Fibroblast of the aortic adventitia (primary cell): ENCODE measurements at places on chromosomes 7 and 10. TPM values are rescaled to one million over a fixed set of nuclear protein-coding genes. Genes with fewer than 3 reads are reported as not detected.

DNA sequence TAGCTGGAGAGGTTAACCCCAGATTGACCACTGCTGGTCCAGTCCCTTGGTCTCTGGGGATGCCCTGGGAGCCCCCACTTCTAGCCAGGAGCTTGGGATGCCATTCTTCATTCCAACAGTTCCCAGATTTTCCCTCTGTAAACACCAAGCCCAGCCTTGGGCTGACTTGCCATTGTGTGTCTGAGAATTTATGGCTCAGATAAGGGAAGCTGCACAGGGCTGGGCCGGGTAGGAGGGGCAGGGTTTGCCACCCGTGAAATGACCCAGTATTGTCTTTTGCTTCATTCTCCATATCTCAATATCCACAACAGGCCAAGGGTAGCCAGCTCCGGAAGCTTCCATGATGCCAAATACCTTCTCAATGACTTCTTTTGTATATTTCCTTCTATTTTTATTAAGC lies 32.1 kb downstream of the AFAP1L2 start:
- DNase-seq = no peak

DNA sequence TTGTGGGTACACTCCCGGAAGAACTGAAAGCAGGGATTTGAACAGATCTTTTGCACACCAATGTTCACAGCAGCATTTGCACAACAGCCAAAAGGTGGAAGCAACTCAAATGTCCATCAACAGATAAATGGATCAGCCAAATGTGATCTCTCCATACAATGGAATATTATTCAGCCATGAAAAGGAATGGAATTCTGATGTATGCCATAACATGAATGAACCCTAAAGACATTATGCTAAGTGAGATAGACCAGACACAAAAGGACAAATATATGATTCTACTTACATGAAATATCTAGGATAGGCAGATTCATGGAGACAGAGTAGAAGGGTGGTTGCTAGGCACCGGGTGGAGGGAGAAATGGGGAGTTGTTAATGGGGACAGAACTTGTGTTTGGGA lies 36.7 kb downstream of the CLEC2L start:
- no peak for DNase-seq

DNA sequence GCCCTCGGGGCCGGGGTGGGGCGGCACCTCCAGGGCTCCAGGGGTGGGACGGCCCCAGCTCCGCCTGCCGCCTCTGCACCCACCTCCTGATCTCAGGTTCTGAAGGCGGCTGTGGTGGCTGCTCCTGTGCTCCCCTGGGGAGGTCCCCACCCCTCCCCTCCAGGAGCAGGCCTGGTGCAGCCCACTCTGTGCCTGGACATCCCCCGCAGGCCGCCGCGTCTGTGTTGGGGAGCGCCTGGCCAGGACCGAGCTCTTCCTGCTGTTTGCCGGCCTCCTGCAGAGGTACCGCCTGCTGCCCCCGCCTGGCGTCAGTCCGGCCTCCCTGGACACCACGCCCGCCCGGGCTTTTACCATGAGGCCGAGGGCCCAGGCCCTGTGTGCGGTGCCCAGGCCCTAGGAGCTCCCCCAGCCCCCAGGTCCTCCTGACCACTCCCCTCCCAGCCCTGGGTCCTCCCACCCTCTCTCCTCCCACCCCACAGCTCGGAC lies 5.5 kb downstream of the CYP2W1 start:
- no peak for DNase-seq

DNA sequence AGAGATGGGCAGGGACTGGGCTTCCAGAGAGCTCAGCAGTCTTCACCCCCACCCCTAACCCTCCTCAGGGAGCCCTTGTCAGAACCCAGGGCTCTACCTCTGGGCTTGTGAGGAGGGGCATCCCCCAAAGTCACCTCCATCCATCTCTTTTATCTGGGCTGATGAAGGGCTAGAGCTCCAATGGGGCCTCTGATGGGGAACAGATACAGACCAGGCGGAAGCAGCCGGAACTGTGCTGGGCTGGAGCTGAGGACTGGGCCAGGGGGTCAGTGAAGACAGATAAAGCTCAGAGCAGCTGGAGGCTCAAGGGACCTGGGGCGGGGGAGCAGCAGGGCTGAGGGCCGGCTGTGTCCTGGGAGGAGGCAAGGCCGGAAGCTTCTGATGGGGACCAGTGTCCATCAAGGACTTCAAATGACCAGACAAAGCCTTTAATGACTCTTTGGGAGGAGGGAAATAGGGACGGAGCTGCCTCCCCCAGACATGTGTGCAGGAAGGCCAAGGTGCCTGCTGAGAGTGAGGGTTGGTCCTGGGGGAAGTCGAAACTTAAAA lies 10.2 kb downstream of the KAZALD1 start:
- no peak for DNase-seq

- no peak for DNase-seq
These were observed 4.0 kb downstream of the ABCB4 start for GRCh38 chr7:87471473-87471872.

DNA sequence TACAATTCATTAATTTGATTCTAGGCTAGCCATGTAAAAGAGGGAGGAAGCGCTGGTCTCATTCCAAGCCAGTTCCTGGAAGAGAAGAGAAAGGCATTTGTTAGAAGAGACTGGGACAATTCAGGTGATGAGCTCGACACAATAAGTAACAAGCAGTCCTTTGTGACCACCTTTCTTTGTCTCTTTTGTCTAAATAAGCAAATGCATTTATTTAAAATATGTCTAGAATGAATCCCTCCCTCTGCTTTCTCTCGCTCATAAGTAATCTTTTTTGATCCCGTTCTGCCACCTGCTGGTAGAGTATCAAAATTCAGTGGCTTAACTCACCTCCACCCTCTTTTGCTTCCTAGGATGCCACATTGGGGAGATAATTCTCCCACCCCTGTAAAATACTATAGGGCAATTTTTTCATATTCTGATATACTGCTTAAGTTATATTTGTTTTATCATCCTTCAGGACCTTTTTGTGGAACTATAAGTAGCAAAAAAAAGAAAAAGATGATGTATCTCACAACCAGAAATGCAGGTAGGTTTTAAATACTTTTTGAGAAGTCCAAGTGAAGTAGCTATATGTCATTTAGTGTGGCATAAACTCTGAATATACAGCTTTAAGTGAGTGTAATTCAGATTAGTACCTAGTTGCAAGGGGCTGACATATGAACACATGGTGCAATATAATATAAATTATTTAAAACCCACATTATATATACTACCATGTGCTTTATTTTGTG lies 91.5 kb downstream of the GSDME start:
- DNase-seq = peak; percentile 79

GRCh38 chr7:127146746-127147536 lies 105.8 kb downstream of the GRM8 start:
- no peak for DNase-seq

The ASB13 gene
- 8.4 and 17.1 TPM in 2 replicates for total RNA-seq
